Activated CD4-positive, CD25-positive, alpha-beta regulatory T cell treated with anti-CD3 and anti-CD28 coated beads, Interleukin-2, amount 50 U/mL, for 24 hours (primary cell): ENCODE measurements at places on chromosomes 7 and 10.
A peak's percentile ranks its signal among the peaks of the same experiment; 100 is the strongest.

- ATAC-seq: no peak
Measured at GRCh38 chr10:5818894-5819293, 5.7 kb upstream of the GDI2 start.

DNA sequence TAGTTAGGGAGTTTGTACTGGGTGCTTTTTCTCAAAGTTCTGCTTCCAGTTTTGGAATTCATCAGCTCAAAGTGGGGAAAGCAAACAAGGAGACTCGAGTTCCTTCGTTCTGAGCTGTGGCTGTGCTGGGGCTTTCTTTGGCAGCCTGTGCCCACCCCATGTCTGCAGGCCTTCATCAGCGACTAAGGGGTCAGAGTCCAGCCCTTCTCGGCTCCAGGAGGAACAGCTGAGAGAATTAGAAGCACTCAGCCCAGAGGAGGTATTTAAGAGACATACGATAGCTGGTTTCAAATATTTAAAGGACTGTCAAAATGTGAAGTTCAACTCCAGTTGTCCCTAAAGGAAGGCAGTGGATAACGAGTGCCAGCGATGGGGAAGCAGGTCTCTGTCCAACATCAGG lies 41.3 kb downstream of the SH3PXD2A start:
- ATAC-seq: no peak

DNA sequence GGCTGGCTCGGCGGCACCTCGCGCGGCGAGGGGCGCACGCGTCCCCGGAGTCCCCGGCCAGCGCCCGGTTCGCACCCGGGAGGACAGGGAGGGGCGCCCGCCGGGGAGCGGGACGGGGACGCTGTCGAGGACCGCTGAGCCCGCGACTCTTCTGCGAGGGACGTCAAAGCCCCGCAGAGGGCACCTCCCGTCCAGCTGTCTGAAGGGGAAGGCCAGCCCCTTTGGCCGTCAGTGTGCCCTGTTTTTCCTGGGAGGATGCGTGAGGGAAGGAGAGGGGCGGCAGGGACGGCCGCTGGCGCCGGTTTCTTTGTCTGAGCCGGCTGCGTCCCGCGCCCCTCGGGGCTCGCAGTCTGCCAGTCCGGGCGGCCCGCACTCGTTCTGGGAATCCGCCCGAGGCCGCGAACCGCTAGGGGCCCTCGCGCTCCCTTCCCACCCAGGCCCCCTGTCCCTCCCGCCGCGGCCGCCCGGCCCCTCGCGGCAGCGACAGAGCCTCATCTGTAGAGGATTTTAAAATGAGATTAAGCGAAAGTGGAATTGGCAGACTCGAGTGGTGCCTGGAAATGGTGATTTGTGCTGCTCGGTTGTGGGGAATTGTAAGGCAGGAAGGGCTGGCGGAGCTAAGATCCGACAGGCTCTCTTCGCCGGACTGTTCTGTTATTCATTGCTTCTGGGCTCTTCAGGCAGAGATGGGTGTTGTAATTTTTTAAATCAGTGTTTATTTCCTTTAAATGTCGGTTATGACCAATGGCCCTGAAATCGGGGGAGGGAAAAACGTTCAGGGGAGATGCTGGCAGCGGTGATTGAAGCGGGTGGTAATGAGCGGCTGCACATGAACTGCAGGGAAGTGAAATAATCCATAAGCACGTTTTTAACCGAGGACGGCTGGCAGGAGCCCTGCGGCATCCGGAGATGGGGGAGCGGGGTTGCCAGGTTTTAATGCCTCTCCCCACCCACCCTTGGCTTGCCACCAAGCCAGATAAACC lies 618 bp upstream of the RELN start:
- ATAC-seq: no peak

GRCh38 chr7:101124376-101125056 lies 2.4 kb upstream of the SERPINE1 start:
- no peak for ATAC-seq

- no peak for ATAC-seq
Measured at GRCh38 chr10:96138102-96138501, 8.0 kb downstream of the ZNF518A start.

DNA sequence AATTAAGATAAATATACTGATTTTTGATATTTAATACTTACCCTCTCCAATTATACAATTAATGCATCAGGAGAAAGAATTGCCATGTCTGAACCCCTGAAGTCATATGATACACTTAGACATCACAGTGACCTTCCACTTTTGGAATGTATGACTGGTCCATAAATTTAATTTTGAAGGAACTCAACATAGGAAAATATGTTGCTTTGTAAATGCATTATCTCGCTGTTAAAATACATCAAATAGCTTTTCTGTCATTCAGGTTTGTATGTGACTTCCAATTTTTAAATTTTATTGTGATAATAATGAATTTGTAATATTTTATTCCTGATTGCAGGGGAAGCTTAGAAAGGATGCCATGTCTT lies 631.9 kb upstream of the ANKRD30A start:
- ATAC-seq: no peak

GRCh38 chr10:133012573-133013359 lies 70.4 kb upstream of the CFAP46 start:
- ATAC-seq: no peak

DNA sequence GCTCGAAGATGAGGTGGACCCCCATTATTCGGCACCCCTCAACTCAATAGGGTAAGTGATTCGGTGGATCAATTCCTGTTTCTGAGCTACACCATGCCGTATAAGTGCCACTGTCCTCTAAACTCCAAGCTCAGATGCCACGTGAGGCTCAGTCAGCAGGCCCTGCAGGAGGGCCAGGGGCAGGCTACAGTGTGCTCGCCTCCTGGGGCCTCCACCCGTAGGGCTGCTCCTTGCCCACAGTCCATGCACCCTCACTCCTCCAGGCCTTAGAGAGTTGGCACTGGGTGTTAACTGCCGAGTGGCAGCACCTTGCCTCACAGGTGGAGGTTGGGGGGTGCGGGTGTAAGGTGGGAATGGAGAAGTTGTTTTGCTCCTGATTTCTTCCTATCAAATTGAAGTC lies 12.1 kb downstream of the C10orf53 start:
- ATAC-seq: no peak

DNA sequence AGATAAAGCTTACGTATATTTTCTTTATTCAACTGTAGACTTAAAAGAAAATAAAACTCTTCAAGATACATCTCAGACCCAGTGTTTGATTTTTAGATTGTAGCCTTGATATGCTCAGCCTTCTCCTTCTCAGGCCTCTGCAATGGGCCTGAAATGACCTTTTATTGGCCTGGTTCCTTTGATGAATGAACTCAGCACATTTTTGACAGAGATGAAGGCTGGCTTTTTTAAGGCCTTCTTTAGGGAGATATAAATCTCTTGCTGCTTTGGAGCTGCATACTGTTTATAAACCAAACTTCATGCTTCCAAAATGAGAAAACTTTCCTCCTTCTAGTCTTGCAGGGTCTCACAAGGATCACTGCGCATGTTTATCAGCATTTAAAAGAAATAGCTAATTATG lies 1049.8 kb downstream of the LRMDA start:
- ATAC-seq: no peak

- no peak for ATAC-seq
Measured at GRCh38 chr10:124282326-124282725, 136.4 kb downstream of the OAT start.

DNA sequence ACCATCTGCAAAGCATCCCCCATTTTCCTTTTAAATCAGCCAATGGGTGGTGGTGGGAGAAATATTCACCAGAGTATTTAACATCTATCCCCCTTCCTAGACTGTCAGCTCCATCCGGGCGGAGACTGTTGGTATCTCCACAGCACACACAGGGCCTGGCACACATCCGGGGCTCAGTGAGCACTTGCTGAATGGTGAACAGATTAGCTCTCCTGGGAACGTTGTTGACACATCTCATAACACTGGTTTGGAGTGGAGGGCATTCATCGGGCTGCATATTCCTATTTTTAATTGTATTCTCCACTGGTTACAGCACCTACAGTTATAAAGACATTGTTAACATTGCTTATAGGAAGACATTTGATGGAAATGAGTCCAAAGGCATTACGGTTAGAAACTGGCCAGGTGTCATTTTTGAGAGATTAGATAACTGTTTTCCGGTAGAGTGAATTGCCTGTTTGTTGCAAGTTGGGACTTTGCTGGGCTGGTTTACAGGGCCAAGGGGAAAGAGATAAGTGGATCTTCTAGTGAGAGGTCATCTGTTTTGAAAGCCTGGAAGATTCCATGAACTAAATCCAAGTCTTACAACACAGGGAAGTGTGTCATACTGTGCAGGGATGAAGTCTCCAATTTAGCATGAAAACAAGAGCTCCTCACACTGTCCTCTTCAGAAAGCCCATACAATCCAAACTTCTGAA lies 101.8 kb downstream of the EGFR start:
- no peak for ATAC-seq

GRCh38 chr7:107212725-107213124 lies 43.9 kb downstream of the HBP1 start:
- ATAC-seq: no peak

- no peak for ATAC-seq
Measured at GRCh38 chr7:40315277-40315676, 180.5 kb downstream of the SUGCT start.

DNA sequence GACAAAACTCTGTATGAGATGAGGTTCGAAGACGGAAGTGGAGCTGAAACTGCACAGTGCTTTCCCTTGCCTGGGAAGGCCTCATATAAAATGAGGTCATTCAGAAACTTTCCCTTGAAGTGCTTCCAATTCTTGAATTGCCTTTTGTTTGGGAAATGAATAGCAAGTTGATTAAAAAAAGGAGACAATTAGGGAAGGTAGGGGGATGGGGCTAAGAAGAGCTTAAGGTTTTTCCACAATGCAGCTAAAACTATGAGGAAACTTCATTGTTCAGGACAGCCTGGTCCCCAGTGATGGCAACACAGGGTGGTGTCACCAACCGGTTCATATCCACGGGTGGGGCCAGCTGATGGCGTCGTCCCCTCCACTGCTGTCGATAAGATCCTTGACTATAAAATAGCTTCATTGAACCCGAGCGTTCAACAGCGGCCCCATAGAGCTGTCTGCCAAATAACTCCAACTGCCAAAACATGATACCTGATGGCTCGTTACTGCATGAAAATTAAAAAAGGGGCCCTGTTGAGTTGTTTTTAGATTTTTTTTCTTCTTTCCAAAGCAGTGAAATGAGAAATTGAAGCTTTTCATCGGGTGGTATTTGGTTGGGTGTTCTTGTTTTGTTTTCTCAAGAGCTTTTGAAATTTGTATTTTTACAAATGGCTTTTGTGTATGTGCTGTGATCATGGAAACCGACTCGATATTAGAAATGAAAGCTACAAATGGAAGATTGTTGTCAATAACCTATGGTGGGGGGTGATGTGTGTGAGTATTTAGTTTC lies 2.8 kb upstream of the CELF2 start:
- ATAC-seq: no peak

DNA sequence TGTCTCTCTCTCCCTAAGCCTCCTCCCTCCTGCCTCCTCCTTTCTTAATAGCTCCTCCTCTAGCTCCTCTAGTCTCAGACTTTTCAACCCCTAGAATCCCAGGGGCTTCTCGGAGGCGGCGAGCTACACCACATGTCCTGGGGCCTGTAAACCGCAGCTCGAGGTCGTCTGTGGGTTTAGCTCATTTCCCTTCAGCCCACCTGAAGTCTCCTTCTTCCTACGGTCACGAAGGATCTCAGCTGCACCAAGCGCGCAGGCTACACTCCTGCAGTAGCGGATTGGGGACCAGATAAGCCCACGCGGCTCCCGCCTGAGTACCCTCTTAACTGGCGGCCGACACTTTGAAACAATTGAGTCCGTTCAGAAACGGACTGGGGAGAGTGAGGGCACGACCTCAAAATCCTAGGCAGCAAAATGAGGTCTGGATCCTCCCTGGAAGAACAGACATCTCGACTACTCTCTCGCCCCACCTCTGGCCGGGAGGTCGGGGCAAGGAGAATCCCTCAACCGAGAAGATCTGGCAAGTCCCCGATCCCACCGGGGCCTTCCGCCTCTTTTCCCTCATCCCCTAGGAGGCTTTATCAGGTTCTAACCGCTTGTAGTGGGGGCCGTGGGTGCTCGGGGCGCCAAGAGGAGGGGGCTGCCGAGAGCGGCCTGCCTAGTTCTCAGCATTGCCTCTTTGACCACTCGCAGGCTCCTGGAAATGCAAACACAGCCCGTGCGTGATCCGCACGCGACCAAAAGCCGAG lies 1.3 kb upstream of the SORCS3 start:
- ATAC-seq: no peak

- no peak for ATAC-seq
Measured at GRCh38 chr7:20894806-20895205, 108.1 kb upstream of the SP8 start.

GRCh38 chr7:45663965-45664633 lies 89.9 kb downstream of the ADCY1 start:
- no peak for ATAC-seq

- no peak for ATAC-seq
Measured at GRCh38 chr7:148182264-148182663, 408.3 kb upstream of the C7orf33 start.

GRCh38 chr10:65670087-65670486 lies 1255.7 kb upstream of the LRRTM3 start:
- ATAC-seq: no peak

GRCh38 chr10:88116971-88117626 lies 253.7 kb downstream of the PTEN start:
- peak; percentile 84 for ATAC-seq

DNA sequence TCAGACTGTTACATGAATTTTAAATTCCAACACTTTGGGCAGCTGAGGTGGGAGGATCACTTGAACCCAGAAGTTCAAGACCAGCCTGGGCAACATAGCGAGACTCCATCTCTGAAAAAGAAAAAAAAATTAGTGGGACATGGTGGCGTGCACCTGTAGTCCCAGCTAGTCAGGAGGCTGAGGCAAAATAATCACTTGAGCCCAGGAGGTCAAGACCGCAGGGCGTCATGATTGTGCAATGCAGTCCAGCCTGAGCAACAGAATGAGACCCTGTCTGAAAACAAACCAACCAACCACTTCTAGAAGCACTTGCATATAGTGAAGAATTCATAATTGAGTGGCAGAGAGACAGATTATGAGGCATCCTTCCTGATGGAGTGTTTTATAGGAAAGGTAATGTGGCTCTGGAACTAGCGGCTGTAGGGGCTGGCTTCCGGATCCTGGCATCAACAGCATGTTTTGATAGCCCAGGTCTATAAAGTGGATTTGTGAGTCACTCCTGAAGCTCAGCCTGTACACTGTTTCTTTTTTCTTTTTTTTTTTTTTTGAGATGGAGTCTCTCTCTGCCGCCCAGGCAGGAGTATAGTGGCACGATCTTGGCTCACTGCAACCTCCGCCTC lies 40.3 kb upstream of the RSBN1L start:
- no peak for ATAC-seq

DNA sequence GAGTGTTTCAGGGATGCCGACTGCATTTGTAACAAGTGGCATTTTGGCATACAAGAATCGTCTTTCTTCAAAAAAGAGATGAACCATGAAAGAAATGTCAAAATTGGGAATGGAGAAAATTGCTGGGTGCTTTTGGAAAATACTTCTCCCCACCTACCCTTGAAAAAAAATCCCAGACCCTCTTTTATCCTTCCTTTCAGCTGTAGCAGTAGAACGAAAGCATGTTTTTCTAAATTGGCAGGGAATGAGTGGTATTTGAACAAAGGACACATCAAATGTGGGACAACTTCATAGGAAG lies 187.5 kb downstream of the NRP1 start:
- ATAC-seq: no peak

DNA sequence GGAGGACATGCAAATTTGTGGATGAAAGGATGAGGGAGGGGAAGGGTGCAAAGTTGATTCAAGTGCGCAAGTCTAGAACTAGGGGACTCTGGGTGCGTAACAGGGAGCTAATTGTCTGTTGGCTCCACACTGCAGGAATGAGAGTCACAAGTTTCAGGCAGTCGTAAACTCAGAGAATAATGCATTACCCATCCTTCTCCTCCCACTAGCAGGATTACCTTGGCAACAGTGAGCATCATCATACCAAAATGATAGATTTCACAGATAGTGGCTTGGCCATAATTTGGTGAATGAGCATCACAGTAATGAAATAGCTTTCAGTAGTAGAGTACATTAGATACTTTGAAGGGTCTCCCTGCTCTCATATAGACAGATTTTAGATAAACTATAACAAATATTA lies 565.5 kb downstream of the GALNT17 start:
- no peak for ATAC-seq
